ENCODE measurements at places on chromosomes 6 and 20.
A peak's percentile ranks its signal among the peaks of the same experiment; 100 is the strongest.

DNA sequence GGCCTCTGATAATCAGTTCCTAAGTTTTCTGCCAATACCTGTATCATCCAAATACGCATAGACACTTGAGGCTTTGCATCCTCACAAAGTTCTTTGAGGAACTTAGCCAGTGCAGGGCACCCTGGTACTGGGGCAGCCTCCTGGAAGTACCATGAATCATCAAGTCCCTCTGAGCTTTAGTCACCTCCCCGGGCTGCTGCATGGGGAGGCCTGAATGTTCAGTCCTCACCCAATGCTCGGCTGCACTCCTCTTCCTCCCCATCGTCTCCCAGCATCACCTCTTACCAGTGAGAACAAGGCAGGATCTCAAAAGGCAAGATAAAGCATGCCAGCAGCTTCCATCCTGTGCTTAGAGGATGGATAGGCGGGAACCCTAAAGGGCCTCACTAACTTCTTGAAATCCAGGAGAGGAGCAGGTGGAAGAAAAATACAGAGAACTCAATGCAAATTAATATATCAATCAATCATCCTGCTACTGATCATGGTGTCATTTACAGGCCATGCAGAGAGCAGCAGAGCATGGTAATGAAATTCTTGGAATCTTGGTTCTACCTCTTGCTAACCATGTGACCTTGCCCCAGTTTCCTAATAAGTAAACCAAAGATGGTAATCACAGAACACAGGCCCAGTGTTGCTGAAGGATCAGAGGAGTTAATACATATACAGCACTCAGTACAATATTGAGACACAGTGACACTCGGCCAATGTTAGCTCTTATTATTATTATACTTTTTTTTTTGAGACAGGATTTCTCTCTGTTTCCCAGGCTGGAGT lies 4.7 kb upstream of the CCN6 start:
- peak; percentile 33 for DNase-seq

DNA sequence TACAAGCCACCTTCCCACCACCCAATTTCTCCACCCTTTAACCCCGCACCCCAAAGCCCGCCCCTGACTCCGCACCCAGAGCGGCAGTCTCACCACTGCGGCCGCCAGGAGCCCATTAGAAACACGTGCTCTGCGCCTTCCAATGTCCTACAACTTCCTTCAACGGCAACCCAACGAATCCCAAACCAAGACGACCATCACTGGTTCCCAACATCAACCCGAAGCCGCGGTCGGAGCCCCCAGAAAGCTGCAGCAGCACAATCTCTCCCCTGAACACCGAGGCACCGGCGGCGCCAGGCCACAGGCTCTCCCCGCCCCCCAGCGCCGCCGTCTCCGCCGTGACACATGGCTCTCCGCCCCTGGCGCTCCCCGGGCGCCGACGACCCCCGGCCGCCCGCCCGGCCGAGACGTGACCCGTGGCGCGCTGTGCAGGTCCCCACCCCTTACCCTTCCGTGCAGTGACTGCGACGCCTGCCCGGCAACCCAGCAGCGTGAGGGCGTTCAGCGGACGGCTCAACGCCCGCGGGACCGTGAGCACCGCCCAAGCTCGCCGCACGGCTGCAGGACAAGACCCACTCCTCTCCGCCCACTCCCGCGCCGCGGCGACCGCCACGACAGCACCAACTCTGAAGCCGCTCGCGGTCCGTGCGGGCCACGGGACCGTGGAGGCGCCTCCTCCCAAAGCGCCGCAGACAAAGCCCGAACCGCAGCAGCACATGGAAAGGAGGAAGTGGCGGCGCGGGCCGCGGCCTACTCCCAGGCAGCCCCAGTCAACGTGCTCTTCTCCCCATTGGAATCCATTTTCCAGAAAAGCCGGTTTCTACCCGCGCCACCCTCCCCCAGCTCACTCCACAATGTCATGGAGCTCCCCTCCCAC lies 551 bp downstream of the SYNCRIP start:
- DNase-seq = peak; percentile 45

GRCh38 chr6:144568241-144568640 lies 283.1 kb downstream of the UTRN start:
- no peak for DNase-seq

DNA sequence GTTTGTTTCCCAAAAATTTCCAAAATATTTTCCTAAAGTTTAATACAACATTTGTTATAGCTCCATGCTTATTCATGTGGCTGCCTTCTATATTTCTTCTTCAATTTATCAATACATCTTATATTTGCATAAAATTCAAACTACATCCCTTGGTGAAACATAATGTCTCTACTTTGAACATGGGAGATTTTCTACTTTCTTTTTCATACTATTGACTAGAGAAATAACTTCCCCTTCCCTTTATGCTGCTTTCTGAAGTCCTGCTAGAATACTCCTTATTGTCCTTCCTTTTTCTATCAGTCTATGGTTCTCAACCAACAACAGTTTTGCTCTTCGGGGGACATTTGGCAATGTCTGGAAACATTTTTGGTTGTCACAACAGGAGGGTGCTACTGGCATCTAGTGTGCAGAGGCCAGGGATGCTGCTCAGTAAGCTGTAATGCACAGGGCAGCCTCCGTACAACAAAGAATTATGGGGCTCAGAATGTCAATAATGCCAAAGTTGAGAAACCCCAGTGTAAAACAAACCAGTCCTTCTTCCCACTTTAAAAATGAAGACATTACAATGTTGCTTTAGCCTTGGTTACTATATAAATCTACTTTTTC lies 29.9 kb downstream of the MKKS start:
- no peak for DNase-seq

- DNase-seq = no peak
These were observed 122.8 kb upstream of the HSF2 start for GRCh38 chr6:122276637-122277036.
